ENCODE measurements at places on chromosomes 2 and 18.
A peak's percentile ranks its signal among the peaks of the same experiment; 100 is the strongest.

DNA sequence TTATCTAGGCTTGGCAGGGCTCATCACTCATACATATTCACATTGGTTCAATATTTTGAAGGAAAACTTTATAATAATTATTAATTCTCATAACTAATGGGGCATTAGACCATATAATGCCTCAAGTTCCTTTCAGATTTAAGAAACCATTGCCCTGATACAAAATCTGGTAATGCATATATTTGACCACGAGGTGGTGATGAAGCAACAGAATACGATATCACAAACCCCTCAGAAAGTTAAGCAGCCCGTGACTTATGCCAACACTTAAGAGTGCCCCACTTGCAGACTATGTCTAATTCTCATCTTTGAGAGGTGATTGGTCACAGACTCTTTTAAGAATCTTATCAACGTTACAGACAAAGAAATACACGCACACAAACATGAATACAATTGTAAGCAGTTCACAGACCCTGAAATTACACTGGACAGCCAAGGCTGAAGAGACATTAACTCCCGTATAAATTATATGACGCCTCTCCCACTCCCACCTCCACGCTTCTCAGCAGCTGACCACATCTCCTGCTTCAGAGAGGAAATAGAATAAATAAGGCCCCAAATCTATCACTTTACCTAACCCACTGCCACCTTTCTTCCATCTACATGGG is 20.7 kb upstream of the DNAH6 start:
- no peak for DNase-seq

GRCh38 chr2:1081451-1082225 is 131.0 kb downstream of the SNTG2 start:
- DNase-seq, result no peak

DNA sequence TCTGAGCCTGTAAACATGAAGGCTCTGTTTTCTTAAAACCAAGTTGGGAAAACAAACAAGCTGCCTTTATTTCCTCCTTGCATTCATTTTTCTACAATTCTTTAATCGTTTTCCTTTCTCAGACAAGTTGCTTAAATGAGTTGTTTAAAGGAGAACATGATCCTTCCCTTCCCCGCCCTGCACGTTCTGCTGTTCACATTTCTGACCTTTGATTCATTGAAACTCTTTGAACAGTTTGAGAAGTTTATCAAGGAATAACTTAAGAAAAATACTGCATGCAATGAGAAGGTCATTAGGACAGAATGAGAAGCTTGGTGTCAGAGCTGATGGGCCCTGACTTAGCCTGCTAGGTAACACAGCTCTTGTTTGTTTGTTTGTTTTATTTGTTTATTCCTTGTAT is 181.6 kb downstream of the PARD3B start:
- no peak for DNase-seq

DNA sequence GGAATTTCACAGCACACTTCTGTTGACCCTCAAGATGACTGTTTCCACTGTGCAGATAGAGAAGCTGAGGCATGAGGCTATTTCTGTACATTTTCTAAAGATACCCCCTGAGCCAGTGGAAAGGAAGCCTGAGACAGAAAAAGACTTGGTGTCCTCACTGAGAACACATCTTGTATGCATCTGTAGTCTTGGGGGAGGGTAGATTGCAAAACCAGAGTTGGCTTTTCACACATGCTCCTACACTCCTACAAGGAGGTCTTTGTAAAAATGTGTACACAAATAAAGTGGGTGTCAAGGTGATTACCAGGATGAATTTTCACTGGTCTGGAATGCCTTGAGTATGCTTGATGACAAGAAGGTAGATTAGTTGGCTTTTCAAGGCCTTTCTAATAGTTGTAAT is 98.0 kb downstream of the KCTD18 start:
- DNase-seq, result no peak

DNA sequence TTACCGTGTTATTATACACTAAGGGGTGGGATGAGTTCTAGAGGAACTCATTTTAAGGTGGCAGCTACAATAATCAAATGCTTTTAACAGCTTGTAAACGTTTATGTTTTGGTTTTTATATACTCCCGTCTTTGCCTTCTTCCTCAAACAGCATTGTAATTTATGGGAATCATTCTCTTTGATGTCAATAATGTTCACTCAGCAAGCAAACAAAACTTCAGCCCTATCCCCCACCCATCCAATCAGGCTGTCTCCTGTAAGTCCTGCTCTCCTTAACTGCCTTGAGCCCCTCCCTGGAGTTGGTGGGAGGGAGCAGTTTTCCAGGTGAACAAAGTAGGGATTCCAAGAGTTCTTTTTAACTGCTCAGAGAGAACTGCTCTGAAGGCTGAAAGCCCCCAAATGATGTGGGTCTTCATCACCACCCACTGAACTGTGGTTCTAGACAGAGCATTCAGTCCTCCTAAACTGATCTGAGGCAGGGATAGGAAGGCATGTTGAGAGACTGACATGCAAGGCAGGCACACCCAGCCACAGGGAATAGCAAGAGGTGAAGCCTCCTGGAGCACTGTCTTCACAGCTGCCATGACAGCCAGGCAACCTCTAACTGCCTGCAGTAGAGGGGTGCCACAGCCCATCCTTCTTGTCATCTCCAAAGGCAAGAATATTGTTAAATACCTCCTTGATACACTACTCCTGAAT is 17.5 kb downstream of the MYO5B start:
- DNase-seq, result no peak

DNA sequence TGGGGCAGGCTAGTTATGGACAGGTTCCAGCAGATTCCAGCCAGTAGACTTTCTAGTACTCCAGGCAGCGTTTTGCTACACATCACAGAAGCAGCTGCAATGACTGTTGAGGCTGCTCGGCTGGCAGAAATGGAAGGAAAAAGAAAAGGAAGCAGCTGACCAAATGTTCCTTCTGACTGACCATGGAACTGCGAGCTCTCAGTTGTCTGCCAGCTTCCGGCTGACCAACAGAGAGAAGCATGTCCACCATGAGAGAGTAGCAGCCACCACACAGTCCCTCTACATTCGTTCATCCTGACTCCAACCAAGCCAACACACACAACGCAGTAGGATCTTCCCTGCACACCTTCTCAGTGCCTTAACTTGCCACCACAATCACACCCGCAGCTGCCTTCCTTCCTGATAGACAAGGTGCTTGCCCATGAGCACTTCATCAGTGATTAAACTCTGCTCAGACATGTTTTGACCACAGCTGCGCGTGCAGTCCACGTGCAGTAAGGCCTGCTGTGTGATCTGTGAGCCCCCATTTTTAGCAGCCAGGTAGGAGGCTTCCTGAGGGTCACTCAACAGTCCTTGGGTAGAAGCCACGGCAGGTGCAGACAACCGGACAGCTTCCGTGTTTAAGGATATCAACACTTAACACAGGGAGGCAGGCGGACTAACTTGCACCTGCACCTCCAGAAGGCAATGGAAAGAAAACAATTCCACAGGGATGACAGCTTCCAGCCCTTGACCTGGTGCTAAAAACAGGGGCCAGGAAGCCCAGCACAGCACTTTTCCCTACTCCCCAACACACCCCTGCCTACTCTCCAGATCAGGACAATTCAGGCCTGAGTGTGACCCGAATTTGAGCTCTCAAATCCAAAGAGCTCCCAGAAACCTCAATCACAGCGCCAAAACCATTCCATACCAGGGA is 996 bp downstream of the TGFBRAP1 start:
- peak; percentile 53 for DNase-seq

DNA sequence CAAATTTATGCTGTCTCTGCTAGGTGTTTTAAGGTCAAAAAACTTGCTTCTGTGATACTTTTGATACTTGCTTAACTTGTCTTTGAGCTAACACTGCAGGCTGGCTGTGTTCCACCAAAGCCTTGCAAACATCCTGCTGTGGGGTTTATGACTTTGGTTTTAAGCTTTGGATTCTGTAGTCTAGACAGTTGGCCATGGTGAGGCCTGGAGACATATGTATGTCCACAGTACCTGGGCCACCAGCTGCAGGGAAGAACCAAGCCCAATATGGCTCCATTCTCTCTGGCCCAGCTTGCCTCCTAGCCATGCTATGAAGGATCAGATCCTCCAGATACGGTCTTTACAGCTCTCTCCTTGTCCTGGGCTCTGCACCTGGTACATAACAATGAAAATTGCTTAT is 113.9 kb downstream of the INO80D start:
- DNase-seq, result no peak

GRCh38 chr18:45357686-45358470 is 257.4 kb upstream of the SLC14A2 start:
- DNase-seq, result no peak

DNA sequence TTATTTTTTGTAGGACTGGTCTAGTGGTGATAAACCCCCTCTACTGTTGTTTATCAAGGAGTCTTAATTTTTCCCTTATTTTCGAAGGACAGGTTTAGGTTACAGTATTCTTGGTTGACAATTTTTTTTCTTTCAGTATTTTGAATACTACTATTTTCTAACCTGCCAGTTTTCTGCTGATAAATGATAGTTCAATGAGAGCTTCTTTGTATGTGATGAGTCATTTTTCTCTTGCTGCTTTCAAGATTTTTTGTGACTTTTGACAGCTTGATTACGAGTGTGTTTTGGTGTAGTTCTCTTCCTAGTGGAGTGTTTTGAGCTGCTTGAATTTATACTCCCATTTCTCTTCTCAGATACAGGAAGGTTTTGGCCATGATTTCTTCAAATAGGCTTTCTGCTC is 77.5 kb downstream of the ACSL3 start:
- no peak for DNase-seq

- DNase-seq, result no peak
Observed at GRCh38 chr2:222960126-222960525, 91.9 kb upstream of the KCNE4 start.

- no peak for DNase-seq
Observed at GRCh38 chr2:41916177-41916576, 131.6 kb upstream of the PKDCC start.

- DNase-seq, result no peak
Observed at GRCh38 chr2:109689182-109689930, 75.2 kb downstream of the SOWAHC start.

- no peak for DNase-seq
Observed at GRCh38 chr2:20195431-20196033, 29.4 kb downstream of the SDC1 start.

DNA sequence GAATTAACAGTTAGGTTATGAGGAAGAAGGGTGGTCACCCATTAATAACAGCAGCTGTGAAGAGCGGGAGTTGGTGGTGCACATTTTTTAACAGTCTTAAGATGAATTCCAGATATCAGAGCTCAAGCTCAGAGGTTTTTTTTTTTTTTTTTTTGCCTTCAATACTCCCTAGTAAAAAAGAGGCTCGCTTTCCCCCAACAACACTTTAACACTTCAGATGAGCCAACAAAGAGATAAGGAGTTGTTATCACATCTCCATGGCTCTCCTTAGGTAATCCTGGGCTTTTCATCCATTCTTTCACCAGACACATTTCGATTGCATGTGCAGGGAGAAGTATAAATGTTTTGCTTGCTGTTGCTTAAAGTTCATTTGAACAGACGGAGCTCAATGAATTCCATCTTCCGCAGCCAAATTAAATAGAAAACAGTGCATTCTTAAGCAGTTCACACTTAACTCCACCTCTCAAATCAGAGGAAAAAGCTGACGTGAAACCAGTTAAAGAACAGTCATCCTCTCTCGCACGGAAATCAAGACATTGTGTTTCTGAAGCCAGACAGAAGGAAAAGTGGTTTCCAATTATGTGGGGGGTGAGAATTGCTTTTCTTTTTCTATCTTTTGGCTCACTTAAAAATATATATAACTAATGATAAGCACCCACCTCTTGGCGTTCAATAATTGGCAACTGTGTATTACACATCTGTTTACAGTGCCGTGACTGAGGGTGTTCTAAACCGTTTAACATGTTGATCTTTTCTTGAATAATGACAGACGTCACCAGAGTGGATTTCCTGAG is 118.2 kb downstream of the ZNF521 start:
- no peak for DNase-seq

- DNase-seq, result no peak
Observed at GRCh38 chr2:235148201-235149170, 196.7 kb downstream of the SH3BP4 start.

DNA sequence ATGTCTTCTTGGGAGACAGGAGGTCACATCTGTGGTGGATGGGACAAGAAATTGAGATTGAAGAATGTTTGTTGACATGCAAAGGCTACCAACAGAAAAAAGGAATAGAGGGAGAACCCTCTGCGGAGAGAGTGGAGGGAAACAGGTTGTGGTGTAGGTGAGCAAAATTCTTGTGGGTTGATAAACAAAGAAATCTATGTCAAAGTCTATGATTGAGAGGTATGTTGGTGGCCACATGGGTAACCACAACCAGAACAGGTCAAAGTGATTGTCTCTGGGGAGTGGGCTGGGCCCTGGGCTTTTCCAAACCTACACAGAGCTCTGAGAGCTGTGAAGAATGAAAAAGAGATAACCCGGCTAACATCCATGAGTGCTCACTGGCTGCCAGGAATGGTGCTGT is 62.8 kb upstream of the NCK2 start:
- DNase-seq, result no peak

DNA sequence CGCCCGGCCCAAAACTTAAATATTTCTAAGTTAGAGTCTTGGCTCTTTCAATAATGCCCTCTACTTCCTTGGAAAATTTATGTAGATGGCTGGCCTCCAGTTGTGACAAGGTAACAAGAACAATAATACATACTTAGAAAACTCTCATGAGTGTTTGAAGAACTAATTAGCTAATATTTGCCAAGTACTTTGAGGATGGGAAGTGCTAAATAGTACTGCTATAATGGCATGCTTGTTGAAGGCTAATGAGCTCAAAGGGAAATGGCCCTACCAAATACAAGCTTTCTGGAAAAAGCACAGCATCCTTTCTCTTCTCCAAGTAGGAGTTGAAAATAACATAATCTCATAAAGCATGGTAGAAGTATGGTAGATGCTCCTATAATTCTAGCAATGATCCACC is 1022.2 kb upstream of the PIK3C3 start:
- no peak for DNase-seq

DNA sequence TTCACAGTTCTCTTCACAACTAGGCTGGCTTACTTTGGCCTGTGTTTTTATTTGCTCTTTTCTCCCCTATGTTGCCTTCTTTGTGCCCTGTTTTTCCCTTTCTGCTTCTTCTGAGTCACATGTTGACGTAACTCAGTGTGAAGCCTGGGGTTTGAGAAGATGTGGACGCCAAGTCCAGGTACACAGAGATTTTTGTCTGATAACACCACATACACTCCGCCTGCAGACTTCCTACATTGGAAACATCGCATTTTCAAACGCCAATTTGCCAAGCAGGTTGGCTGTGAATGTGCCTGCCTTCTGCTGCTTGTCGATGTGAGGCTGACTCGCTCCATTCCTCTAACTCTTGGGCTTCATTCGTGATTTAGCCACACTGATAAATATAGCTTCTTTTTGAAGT is 62.6 kb upstream of the FN1 start:
- DNase-seq, result no peak
